Omental fat pad (tissue), 4 donors: ENCODE measurements at places on chromosomes 11 and 22.

- no peak for DNase-seq
Measured at GRCh38 chr11:31601635-31602282, 92.2 kb downstream of the ELP4 start.

DNA sequence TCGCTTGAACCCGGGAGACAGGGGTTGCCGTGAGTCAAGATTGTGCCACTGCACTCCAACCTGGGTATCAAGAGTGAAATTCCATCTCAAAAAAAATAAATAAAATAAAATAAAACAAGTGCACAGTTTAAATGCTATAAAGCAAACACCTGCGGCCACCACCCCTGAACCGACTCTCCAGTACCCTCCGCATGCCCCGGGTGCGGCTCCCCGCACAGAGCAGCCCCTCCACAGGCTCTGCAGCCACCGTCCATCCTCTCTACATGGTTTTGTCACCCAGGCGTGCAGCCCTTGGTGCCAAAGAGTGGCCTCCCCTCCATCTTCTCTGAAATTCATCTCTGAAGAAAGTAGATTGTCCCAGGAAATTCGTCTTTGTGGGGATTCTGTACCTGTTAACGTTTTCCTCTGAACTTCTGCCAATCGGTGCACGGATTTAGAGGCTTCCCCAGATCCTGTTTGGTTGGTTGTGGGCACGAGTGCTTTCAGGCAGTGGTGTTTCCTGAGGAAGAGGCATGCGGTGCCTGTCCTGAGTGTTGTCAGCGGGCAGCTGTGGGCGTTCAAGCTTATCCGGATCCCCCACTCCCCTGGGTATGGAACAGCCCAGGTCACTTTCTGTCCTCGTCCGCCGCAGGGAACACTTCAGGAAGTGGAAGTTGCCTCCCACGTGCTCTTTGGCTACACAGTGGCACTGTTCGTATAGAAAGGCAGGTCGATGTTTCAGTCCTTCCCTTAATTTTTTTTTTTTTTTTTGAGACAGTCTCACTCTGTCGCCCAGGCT lies 4.1 kb downstream of the MIOX start:
- DNase-seq, result no peak

DNA sequence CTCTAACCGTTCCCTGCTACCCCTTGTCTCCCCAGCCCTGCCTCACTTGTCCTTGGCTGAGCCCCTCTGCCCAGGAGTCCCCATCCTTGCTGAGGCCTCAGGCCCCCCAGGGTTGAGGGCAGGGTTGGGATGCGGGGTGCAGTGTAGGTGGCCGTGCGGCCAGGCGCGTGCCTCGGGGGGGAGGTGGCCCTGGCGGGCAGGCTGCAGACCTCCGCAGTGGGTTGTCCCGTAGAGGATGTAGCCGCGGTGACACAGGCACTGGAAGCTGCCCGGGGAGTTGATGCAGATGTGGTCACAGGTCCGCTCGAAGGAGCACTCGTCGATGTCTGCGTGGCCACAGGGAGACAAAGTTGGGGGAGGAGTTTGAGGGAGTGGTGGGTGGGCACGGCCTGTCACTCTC lies 41.9 kb upstream of the TTLL12 start:
- no peak for DNase-seq

GRCh38 chr22:41075946-41076345 lies 16.4 kb upstream of the EP300 start:
- DNase-seq, result no peak

DNA sequence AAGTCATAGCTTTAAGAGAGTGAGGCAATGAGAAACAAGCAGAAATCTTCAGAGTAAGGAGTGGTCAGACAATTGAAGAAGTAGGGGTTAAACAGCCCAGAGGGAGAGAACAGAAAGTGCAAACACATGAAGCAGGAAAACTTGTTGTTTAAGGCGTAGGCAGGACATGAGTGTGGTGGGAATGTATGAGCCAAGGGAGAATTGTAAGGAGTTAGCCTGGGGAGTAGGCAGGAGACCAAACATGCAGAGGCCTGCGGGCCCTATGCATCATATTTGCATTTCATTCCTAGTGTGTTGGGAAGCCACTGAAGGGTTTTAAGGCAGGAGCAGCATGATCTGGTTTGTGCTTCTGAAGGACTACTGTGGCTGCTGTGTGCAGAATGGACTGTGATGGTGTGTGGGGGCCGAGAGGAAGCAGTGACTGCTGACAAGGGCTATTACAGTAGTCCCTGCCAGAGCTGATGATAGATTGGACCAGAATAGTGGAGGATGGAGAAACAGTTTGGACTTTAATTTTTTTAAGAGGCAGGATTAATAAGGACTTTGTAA lies 179.9 kb upstream of the C11orf87 start:
- no peak for DNase-seq

DNA sequence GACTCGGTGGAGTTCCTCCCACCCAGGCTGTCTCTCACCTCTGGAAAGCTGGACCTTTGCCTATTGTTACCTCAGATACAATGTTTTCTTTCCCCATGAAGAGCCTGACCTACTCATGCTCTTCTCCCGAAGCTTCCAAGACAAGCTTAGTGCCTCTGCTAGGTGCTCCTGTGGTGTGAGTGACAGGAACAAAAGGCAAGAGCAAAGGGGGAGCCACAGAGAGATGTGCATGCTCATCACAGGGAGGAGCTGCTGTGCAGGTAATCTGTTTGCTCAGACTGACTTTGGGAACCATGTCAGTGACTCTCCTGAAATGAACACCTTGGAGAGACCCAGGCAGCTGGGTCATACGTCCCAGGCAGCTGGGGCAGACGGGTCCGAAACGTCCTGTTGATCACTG lies 53.6 kb upstream of the VSTM5 start:
- DNase-seq, result no peak

DNA sequence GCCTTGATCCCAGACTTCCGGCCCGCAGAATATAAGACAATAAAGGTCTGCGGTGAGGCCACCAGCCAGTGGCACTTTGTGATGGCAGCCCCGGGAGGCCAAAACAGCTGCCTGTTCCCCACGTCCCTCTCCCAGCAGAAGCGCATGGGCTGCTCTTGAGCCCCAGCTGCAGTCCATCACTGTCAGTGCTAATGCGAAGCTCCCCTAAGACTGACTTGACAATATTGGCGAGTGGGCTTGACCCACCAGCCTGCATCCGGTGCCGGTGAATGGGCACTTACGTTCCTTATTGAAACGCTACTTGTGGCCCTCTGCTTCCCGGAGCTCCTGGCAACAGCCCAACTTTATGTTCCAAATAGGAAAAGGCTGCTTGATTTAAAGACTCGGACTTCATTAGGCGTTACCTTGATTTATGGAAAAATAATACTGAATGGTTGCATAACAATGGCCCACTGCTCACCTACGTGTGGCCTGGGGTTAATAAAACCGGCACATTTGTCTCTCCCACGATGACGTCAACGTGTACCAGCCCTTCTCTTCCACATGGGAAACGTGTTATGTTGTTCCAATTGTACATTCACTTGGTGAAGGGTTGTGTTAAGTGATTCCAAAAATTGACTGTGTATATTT lies 93.4 kb upstream of the SEPTIN5 start:
- DNase-seq, result no peak

DNA sequence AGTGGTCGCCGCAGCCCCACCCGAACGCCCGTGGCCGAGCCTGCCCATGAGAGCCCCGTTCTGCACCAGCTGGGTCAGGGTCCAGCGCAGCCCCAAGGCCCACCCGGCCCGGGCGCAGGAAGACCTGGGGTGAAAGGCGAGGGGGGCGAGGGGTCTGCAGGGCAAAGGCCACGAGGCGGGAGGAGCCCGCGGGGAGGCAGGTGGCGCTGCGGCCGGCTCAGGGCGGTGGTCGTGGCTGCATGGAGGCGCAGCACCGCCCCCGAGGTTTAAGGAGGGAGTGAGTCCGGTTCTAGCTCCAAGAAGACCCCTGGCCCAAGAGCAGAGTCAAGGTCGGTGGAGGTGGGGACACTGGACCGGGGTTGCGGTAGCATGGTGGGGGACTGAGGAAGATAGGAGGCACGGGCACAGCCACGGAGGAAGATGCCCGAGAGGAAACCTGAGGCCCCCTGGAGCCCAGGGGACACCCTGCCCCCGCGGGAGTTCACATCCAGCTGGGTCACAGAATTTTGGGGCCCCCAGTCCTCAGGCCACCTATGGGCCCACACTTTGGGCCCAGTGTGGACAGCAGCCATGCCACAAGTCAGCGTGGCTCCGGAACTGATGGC lies 514 bp upstream of the HDAC10 start:
- DNase-seq, result no peak

- DNase-seq, result no peak
Measured at GRCh38 chr11:88354912-88355311, 17.4 kb upstream of the CTSC start.

DNA sequence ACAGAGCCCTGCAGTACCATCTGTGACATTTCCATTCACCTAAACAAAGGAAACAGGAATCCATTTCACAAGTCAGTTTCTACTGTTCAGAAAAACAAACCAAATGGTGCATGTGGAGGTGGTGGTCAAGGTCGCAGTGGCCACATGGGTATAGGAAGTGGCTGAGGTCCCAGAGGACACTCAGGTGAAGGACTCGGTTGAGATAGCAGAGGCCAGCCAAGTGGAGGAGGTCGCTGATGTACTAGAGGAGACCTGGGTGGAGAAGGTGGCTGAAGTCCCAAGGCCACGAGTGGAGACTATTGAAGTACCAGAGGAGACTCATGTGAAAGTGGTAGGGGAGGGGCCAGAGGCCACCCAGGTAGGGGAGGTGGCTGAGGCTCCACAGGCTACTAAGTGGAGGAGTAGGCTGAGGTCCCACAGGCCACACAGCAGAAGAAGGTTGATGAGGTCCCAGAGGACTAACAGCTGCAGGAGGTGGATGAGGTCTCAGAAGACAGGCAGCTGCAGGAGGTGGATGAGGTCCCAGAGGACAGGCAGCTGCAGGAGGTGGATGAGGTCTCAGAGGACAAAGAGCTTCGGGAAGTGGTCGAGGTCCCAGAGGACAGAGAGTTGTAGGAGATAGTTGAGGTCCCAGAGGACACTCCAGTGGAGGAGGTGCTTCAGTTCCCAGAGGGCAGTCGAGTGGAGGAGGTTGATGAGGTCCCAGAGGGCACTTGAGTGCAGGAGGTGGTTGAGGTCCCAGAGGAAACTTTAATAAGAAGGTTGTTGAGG lies 40.2 kb downstream of the ZNF195 start:
- no peak for DNase-seq

- no peak for DNase-seq
Measured at GRCh38 chr11:95230810-95231126, 234 bp downstream of the SESN3 start.

GRCh38 chr11:119974051-119974450 lies 163.9 kb downstream of the TRIM29 start:
- no peak for DNase-seq

GRCh38 chr11:74699615-74700396 lies 31.4 kb downstream of the CHRDL2 start:
- no peak for DNase-seq

DNA sequence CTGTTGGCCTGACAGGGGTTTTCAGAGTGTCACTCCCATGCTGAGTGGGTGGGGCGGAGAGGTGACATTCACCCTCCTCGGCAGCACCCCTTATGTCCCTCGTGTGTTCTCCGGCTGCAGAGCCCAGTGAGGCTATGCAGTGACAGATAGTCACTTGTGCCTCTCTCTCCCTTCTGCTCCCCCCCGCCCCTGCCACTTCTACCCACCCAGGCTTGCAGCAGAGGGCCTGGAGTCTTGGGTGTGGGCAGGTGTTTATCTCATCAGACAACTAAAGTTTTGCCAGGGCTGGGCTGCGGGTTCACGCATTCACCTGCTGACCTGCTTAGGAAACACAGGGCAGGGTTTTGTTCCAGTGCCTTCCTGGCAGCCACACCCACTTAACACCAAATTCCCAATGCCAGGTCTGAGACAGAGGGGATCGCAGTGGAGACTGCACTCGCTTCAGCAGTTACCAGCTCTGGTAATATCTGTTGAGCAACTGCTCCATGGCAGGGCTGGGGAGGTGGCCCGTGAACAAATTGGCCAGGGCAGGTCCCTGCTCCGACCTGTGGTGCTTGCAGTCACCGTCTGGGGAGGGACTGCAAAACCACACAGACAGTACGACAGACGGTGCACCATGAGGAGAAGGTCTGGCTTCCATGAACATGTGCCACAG lies 50.5 kb upstream of the ADA2 start:
- no peak for DNase-seq

DNA sequence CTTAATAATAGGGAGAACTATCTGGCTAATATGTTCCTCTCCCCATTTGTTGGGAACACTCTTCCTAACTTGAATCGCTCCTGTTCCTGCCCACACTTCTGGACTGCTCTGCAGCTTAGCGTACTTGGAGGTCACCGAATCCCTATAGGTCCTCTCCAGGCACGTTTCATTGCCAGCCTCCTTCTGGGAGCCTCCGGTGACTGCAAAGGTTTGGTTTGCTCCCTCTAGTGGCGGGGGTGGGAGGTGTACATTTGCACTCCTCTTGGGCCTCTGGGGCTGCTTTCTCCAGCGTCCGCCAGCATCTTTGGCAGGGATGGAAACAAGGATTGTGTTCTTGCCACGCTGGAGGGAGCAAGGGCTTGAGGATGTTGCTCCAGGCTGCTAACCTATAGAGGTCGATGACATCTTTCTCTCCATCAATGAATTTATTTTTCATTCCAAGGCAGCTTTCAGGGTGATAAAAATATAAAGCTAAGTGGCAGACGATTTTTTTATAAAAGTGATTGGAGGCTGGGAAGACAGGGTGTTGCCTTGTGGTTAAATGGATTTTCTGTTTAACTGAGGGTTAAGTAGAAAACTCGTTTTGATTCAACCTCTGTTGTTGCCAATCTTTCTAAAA lies 48.7 kb downstream of the TSPAN18 start:
- peak; percentile 29 for DNase-seq

DNA sequence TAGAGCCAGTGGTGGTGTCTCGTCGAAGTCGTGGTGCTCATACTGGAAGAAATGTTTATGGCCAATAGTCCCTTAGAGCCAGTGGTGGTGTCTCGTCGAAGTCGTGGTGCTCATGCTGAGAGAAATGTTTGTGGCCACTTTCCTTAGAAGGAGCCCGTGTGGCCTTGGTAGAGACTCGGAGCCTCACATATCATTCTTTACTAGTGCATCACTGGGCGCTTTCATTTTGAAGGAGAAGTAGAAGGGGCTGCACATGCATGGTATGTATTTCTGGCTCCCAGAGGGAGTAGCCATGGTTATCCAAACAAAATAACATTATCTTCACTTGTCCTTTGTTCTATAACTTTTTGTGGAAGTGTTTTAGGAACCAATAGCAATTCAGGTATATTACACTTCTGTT lies 69.5 kb downstream of the JAM3 start:
- no peak for DNase-seq

DNA sequence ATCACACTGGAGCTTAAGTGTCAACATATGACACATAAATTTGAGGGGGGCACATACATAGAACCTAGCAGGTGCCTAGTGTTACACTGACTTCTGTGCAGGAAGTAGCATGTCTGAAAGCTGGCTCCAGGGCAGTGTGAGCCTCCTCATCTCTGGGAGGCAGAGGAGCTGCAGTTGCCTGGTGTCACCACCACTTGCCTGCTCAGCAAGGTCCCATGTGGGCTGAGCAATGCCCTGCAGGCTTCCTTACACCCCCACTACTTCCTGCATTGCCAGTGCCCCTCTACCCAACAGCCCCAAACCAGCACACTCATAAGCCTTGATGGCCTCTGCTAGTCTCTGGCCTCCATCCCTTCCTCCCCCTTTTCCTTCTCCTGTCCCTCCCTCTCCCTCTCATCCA lies 165.8 kb downstream of the BUD13 start:
- no peak for DNase-seq

GRCh38 chr11:63779039-63779438 lies 10.5 kb upstream of the ZFTA start:
- DNase-seq, result no peak

GRCh38 chr11:120746836-120747609 lies 235.5 kb downstream of the GRIK4 start:
- DNase-seq, result no peak
